ENCODE measurements at places on chromosomes 2 and 18. TPM values are rescaled to one million over a fixed set of nuclear protein-coding genes. Genes with fewer than 3 reads are reported as not detected.

DNA sequence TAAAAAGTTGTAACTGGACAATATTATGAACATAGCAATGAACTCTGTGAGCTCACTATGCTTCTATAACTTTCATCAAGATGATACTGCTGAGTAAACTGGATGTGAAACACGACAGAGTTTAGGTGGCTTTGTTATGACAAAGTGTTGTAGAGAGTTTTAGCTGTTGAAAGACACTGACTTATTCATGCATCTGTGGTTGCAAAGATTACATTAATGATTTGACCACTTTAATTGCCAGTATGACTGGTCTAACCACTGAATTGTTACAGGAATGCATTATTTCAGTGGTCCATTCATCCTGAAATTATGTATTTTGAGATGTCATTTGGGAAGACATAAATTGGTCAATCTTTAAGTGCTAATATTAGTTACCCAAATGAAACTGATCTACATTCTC is 117.9 kb downstream of the SPHKAP start:
- no peak for DNase-seq

DNA sequence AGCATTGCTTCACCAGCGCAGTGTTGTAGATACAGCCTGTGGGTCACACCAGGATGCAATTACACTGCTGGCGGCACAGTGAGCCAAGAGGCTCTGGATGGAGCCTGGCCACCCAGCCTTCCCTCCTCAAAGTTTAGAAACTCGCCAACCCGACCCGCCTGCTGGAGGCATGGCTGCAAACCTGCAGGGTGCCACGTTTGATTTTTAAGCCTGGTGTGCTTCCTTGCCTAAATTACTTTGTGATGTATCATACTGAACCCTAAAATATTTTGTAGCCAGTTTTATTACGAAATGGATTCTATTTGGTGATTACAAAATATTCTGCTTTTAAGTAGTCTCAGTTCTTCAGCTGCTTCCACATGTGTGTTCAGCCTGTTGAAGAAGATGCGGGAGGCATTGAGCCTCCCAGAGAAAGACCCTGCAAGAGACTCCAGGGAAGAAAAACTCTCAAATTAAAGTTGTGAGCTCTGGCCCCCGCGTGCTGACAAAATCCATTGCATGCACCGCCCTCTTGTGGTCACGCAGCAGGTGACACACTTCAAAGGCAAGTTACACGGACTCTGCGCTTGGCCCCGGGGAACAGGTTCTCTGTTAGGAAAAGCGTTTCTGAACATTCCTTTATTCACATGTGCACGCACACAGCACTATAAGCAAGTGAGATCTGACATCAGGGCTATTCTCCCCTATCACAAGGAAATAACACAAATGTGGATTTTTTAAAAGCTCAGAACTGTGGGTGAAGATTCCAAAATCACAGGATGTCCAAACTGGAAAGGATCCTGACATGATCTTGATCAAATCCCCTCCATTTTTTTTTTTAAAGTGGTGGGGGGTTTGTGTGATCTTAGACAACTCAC is 63.0 kb upstream of the TWIST2 start:
- peak; percentile 82 for DNase-seq

- peak; percentile 72 for DNase-seq
These were observed 77.9 kb downstream of the DTNA start for GRCh38 chr18:34787931-34788532.

DNA sequence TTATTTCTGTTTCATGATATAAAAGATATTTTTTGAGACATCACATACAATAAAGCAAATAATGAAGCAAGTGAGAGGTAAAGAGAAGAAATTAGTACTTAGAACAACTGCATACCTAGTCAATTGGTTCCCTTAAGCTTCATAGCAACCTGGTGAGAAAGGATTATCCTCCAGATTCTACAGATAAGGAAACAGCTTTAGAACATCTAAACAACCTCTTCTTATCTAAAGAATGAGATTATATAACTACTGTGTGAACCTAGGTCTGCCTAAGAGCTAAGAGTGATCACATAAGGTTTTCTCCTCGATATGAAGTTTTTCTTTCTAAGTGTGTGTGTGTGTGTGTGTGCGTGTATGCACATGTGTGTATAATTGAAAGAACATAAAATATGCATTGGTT is 265.1 kb downstream of the NOL4 start:
- no peak for DNase-seq

DNA sequence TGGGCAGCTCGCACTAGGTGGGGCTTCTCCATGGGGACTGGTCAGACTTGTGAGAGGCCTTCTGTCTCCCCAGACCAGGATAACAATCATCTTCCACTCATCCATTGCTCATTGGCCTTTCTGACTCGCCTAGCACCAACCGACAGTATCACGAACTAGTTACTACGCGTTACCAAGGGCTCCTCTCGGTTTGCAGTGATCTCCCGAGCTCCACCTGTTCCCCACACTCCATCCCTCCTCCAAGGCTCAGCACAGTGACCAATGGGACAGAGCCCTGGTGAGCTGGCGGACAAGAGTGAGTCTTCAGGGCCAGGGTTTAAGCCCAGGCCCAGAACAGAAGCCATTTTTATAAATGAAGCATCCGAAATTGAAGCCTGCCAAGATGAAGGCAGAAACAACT is 42.8 kb upstream of the SMAD7 start:
- DNase-seq: no peak

DNA sequence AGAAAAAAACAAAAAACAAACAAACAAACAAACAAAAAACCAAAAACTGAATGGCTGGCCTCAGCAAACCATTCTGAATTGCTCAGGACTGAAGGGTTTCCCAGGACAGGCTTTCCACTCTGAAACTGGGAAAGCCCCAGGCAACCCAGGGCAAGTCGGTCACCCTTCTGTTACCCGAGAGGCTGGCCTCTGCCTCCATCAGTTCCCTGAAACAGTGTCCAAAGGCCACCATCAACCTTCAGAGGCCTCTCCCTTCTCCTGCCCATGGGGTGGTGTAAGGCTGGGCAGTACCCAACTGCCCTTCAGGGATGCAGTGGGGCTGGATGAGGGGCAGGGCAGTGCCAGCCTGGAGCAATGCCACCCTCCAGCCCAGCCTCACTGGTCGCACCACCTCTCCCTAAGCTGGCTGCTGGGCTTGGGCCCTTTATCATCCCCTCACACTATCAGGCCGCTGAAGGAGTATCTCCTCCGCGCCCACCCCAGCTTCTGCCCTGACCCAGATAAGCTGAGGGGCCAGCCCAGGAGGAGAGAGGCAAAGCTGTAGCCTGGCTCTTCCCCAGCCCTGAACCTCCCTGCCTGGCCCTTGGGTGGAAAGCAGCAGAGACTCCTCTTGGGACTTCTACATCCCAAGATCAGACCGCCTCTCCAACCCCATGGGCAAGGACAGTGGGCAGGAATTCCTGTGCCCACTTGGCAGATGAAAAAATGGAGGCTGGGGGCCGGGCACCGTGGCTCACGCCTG is 35.9 kb downstream of the ZFP36L2 start:
- DNase-seq: no peak

GRCh38 chr18:62523255-62523588 is 397 bp downstream of the ZCCHC2 start:
- DNase-seq: no peak

DNA sequence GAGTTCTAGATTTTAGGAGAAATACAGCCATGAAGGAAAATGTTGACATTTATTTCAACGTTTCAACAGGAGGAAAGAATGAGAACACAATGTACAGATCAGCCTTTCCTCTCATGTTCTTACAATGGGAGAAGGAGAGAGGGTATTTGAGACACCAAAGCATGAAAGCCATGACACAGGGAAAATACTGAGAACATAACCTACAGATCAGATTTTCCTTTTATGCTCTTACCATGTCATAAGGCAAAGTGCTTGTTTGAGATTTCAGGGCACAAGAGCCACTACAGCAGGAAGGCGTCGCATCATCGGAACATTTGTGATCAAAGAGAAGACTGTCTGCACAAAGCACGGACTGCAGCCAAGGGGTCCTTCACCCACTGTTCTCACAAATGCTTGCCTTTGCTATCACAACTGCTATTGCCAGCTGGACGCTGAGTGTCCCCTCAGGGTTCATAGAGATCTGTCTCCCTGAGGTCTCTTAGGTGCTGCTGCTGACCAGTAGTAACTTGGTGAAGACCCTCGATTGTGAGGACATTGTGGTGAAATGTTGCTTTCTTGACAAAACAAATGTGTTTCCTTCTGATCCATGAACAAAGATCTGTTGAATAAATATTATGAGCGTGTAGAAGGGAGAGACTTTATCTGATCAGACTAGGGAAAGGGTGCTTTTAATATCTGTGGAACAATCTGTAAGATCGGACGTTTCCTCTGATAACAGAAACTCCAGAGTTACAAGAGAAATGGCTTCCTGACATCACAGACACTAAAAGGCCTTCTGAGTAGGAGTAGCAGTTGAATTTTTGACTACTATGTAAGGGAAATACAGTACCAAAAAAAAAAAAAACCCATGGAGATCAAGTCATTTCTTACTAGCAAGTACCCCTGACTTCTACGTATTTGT is 6.4 kb upstream of the IL1RL1 start:
- no peak for DNase-seq

- no peak for DNase-seq
These were observed 40.6 kb upstream of the EDAR start for GRCh38 chr2:109029490-109030201.

DNA sequence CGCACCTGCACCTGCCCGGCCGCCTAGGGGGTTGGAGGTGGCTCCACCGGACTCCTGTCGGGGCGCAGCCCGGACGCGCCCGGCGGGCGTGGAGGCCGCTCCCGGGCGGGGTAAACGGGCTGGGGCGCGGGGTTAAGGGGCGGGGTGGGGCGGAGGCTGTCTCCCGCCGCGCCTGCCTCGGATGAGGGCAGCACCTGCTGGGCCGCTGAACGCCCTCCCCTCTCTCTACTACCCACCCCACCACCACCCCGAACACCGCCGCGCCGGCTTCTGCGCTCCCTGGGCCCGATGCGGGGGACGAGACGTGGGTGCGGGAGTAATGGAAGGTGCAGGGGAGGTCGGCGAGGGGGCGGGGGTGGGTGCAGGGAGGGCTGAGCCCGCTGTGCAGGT is 224.8 kb upstream of the ID2 start:
- DNase-seq: no peak

GRCh38 chr2:154697418-154698252 is 860 bp upstream of the KCNJ3 start:
- DNase-seq: peak; percentile 23

Gene SALL3
- polyA plus RNA-seq: not detected

Gene REG1B
- polyA plus RNA-seq: not detected

Gene AGXT
- not detected for polyA plus RNA-seq

Gene SIGLEC15
- 0.13 TPM for polyA plus RNA-seq

Gene RGPD4
- 0.04 TPM for polyA plus RNA-seq

Gene TANC1
- 22.1 TPM for polyA plus RNA-seq
